ENCODE measurements at places on chromosomes 12 and 14.

DNA sequence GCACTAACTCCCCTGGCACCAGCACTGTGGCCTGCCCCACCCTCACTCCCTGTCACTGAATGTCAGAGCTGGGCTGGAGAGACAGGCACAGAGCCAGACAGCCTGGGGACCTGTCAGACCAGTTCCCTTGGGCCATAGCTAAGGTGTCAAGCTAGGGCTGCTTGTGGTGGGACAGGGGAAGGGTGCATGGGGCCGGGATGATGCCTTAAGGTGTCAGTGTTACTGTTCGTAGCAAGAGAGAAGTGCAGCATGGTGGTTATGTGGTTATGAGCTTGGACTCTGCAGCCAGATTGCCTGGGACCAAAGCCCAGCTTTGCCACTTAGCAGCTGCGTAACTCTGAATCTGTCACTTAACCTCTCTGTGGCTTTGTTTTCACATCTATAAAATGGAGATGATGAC lies 3.8 kb downstream of the RAPGEF3 start:
- DNase-seq, result peak; percentile 25

DNA sequence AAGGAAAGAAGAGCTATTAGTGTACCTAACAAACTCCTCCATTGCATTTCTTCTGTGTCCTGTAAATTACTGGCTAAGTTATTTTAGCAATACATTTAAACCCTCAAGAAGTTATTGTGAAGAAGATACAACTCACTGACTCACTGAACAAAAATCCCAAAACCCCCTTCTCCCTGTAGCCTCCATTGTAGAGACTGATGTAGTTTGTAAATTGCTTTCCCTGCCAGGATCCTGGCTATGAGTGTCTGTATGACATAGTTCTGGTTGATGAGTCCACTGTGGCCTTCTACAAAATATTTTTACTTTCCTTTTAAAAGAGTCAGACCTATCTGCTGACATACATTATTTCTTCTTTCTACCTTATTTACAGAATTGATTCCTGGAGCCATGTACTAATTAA lies 155.6 kb downstream of the SLC6A15 start:
- DNase-seq, result no peak

DNA sequence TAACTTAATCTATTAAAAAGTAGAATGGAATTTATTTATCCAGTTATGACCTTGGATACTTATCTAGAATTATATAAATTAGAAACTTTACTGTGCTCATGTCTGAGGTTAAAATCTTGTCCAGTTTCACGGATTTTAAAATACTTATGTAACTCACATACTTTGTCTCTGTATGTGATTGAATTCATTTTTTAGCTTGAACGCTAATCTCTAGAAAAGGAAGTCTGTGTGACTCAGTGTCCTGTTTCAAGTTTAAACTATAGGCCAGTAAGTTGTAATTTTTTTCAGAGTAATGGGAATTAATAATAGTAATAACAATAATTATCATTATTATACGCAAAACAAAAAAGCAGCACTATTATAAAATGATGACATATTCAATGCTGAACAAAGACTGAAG lies 168.6 kb downstream of the CPNE8 start:
- DNase-seq, result peak; percentile 4

GRCh38 chr14:101719708-101720107 lies 41.8 kb upstream of the PPP2R5C start:
- no peak for DNase-seq

- DNase-seq, result no peak
Measured at GRCh38 chr12:129298921-129299320, 445.6 kb downstream of the GLT1D1 start.

DNA sequence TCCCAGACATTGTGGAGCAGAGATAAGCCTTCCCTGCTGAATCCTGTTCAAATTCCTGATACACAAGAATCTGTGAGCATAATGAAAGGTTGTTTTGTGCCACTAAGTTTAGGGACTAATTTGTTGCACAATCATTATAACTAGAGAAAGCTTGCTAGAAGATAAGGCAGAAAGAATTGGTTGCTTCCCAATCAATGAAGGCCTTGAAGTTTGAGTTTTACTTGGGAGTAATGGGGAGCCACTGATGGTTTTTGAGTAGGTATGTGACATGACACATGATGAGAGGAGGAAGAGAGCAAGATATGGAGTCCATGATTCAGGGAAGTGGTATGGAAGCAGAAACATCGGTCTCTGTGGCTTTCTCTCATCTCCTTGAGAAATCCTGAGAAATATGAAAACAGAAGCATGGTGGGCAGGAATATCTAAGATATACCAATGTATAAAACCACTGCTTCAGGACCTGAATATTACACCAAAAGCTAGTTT lies 13.3 kb upstream of the TCP11L2 start:
- DNase-seq, result no peak

- no peak for DNase-seq
Measured at GRCh38 chr12:22268973-22269372, 65.5 kb downstream of the ST8SIA1 start.

DNA sequence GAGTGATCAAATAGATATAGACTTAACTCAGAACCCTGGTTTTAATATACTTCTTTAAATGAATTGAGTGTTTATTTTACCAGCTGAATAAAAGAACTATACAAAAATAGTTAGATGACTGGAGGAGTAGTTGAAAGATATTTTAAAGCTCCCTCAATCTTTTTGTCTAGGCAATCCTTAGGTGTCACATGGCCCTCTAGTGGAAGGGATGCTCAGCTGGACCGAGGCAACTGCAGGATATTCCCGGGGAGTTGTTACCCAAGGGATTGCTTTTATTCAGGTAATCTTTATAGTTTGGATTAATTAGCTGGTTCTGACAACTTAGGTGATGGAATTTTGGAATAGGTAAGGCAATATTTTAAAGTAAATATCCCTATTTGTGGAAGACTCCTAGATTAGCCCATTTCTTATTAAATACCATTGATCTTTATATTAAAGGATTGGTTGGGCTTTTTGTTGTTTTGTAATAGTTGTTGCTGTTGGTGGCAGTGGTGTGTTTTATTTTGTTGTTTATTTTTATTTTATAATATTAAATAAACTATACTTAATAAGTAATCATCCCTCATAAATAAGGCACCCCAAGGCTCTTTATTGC lies 57.1 kb downstream of the ZDHHC17 start:
- no peak for DNase-seq

DNA sequence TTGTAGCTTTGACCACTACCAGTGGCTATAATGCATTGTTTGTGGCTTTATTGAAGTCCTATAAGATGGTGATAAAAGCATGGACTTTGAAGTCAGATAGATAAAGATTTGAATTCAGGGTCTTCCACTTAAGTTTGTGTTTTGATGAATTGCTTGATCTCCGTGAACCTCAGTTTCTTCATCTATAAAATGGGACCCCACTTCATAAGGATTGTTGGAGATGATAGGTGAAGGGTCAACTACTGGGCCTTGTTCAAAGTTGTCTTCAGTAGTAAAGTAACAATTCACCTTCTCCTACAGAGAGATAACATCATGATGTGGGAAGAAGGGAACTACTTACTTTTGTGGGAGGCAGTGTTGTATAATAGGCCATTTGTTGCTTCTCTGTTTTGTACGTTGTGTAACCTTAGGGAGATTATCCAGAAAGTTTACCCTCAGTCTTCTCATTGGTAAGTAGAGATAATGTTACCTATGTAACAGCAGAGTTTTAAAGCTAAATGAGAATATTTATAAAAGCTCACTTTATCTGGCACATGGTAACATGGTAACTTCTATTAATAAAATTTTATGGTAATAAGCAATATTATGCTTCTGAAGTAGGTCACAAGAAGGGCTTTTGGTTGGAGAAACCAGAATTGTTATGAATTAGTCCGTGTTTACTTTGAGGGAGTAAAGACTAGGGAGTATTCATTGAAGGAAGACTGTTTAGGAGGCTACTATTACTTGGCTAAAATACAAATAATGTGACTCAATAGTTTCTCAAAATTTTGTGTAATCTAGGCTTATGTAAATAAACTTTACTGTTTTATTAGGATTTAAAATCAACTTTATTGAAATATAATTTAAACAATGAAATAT lies 15.1 kb downstream of the ADIPOR2 start:
- no peak for DNase-seq

- DNase-seq, result peak; percentile 93
Measured at GRCh38 chr12:124466216-124467128, 100.9 kb downstream of the NCOR2 start.

GRCh38 chr14:104787736-104788135 lies 7.8 kb downstream of the AKT1 start:
- no peak for DNase-seq

DNA sequence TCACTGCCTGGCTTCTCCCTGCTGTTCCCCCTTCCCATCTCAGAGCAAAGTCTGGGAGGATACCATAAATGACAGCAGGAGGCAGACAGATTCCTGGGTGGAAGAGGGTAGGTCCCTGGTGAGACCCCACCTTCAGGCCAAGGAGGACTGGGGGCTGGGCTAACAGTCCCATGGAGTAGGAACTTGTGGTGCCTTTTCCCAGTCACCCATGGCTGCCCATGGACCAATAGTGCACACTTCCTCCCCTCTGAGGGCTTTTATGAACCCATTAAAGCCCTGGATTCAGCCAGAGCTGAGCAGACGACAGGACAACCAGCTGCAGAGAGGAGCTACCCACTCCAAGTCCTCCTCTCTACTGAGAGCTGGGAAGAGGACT lies 36.6 kb upstream of the OR5AU1 start:
- DNase-seq, result no peak

- DNase-seq, result no peak
Measured at GRCh38 chr14:31902002-31902401, 175.1 kb upstream of the ARHGAP5 start.

GRCh38 chr14:68881396-68881795 lies 88.5 kb upstream of the ZFP36L1 start:
- DNase-seq, result no peak

DNA sequence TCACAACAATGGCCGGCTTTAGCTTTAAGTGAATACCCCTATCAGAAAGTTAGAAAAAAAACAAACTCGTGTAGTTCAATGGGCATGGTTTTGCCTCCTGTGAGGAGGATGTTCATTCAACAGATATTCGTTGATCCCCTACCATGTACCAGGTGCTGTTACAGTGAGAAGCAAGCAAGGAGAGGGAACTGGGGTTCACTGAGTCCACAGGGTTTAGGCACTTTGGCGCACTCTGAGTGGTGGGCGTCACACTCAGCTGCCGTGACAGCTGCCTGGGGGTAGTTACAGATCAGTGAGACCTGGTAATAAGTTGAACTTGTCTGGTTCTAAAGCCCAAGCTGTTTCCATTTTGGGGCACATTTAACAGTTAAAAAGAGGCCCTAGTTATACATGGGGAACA lies 74.2 kb downstream of the PAPOLA start:
- DNase-seq, result no peak

GRCh38 chr14:33019346-33019745 lies 80.7 kb downstream of the NPAS3 start:
- no peak for DNase-seq

DNA sequence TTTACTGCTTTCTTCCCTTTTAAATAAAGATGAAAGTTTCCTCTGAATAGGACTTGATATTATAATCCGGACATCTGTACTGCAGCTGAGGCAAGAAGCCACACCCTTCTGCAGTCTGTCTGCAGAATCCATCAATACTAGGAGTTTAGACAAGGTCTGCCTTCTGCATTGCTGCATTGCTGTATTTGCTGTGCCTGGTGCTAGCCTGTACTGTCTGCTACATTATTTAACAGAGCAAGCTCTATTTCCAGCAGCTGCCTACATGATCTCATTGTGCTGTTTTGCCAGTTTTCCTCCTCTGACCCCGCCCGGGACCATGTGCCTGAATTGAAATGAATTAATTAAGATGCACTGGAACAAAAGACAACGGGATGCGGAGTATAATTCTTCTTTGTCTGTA lies 1.7 kb downstream of the TUBA1A start:
- DNase-seq, result no peak

DNA sequence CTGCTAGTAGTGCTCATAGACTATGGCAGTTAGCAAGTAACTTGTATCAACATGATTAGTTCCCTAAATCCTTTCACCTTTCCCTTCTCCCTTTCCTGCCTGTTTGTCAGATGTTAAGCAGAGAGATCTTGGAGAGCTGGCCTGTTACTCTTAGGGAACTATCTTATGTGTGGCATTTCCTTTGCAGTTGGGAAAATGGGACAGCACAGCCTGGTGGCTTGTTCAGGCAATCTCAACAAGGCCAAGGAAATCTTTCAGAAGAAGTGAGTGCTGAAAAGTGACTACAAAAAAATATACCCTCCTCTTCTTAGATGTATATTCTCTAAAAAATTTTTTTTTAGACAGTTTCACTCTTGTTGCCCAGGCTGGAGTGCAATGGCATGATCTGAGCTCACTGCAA lies 7.4 kb downstream of the PARP2 start:
- DNase-seq, result no peak

DNA sequence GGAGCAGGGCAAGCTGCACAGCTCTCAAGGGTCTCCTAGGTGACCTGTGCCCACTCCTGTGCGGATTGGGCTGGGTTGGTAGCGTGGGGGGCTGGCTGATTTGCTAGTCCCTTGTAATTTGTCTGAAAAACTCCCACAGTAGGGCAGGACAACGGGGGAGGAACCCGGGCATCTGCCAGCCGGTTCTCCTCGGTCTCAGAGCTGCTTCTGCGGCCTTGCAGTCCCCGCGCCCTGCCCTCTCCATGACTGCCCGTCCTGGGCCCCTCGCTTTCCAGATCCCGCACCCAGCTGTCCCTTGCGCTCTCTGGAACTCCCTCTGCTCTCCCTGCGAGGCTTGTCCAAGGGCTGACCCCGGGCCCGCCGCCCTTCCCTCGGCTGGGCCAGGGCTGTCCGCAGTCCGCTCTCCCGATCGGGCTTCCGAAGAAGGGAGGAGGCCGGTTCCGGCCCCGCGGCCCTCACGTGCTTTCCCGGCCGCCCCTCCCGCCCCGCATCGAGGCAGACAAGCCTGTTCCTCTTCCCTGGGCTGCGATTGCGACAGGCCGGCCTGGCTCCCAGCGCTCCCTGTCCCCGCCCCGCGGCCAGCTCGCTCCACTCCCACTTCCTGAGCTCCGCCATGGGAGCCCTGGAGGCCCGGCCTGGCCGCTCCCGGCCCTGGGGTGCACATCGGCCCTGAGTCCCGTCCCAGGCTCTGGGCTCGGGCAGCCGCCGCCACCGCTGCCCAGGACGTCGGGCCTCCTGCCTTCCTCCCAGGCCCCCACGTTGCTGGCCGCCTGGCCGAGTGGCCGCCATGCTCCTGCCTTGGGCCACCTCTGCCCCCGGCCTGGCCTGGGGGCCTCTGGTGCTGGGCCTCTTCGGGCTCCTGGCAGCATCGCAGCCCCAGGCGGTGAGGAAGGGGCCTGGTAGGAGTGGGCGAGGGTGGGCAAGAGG lies at the start of gene LTBR:
TSS of gene LTBR (plus strand) at position 591 of the 927 bp plus-strand sequence. CDS start at position 788, 197 bp downstream.
- DNase-seq, result no peak

DNA sequence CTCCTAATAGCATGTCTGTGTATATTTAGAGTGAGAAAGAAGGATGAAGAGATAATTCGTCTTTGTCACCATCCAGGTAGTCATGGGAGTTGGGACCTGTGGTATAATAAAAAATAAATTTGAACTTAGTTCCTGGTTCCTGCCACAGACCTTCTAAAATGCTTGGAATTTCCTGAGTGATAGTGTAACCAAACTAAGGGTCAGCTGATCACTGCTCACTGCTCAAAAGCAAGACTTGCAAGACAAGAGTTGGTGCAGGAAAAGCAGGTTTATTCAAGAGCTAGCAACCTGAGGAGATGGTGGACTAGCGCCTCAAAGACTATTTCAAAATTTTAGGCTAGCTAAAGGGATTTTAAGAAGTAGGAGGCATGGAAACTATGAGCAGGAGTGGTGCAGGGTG lies 19.1 kb downstream of the ANG start:
- DNase-seq, result no peak

Measured in activated CD4-positive, alpha-beta T cell treated with anti-CD3 and anti-CD28 coated beads, Interleukin-10, Interleukin-2, amounts not matched to agents 100 ng/mL and 50 ng/mL, durations not matched to agents 16 hours and 8 hours (primary cell).